ENCODE measurements at places on chromosomes 6 and 20. TPM values are rescaled to one million over a fixed set of nuclear protein-coding genes. Genes with fewer than 3 reads are reported as not detected.

Gene ETV7
- 0.52 TPM for total RNA-seq

GRCh38 chr6:144316862-144317195, 31.7 kb downstream of the UTRN start:
- no peak for DNase-seq

Gene CST7
- not detected for total RNA-seq

- peak; percentile 79 for DNase-seq
Measured at GRCh38 chr20:34300256-34300806, 2.8 kb downstream of the AHCY start.

GRCh38 chr6:52139985-52140680, 46.0 kb upstream of the IL17A start:
- DNase-seq = no peak

GRCh38 chr6:151576633-151577032, 82.8 kb downstream of the CCDC170 start:
- no peak for DNase-seq

DNA sequence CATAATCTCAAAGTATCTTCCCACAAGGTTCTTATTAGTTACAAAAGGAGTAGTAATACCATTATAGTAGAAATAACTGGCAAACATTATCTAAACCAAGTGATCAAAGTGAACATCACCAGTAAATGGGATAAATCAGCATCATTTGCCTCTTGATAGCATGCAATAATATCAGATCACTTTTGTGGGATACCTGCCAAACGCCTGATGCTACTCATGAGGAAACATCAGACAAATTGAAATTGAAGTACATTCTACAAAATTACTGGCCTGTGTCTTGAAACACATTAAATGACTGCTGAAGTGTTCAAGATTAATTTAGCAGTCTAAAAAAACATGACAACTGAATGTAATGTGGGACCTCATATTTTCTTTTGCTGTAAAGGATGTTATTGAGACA, 208.1 kb downstream of the TINAG start:
- no peak for DNase-seq

Gene RIN2
- total RNA-seq = 36.7 TPM

GRCh38 chr20:59356662-59357165, 56.3 kb downstream of the EDN3 start:
- no peak for DNase-seq

DNA sequence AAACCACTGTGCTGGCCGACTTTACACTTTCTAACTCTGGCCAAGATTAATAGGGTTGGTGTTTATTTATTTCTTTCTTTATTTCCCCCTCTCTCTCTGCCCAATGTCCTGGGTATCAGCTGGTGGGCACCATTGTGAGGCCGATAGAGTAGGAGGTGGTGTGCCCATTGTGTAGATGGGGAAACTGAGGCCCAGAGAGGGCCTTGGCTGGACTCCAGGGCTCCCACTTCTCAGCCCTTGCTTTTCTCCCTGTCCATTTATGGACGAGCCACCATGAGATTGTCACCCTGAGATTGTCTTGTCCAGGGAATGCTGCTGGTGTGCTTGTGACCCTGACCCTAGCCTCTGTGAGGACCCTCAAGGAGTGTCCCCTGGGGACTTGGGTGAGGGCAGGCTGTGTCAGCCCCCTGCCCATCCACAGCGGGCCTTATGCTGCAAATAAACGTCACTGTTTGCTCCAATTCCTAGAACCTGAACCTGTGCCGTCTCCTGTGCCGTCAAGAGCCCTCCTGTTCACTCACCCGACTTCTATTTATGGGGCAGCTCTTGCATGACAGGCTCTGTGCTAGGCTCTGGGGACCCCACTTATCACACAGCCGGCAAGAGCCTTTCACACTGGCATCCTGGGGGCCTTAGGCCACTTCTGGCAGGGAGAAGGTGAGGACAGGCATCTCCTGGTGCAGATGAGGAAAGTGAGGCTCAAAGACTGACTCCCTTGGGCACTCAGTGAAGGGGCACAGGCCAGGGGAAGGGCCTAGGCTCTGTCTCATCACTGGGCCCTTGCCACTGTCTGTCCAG, 24.8 kb downstream of the SUN5 start:
- DNase-seq = no peak

Data from Caco-2 (cell line).